ENCODE measurements at places on chromosomes 13 and 19. TPM values are rescaled to one million over a fixed set of nuclear protein-coding genes. Genes with fewer than 3 reads are reported as not detected.

UBE2L5 gene
- not detected for total RNA-seq

NRTN gene
- 1.6 TPM for total RNA-seq

RDH8 gene
- not detected for total RNA-seq

ZNF99 gene
- total RNA-seq, result 0.06 TPM

LGALS7B gene
- total RNA-seq, result not detected

RUBCNL gene
- total RNA-seq, result 1.9 TPM

ZNF540 gene
- 1.9 TPM for total RNA-seq

Measured in left lung (tissue), 14 donors.